ENCODE measurements at places on chromosomes 1 and 21.

GRCh38 chr1:43844114-43844513 is 89.5 kb upstream of the ARTN start:
- no peak for DNase-seq

GRCh38 chr1:231724876-231725647 is 98.5 kb downstream of the DISC1 start:
- DNase-seq = peak; percentile 35

DNA sequence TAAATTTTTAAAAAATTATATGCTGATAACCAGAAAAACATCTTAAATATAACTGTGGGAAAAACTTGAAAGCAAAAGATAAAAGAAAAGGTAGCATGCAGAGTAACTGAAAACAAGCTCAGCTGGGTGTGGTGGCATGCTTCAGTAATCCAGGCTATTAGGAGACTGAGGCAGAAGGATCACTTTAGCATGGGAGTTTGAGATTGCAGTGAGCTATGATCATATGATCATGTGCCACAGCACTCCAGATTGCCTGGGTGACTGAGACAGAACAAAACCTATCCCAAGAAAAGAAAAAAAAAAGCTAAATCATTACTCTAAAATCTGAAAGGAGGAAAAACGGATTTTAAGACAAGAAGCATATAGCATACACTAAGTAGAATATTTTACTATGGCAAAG is 1624.0 kb downstream of the AMY1C start:
- no peak for DNase-seq

DNA sequence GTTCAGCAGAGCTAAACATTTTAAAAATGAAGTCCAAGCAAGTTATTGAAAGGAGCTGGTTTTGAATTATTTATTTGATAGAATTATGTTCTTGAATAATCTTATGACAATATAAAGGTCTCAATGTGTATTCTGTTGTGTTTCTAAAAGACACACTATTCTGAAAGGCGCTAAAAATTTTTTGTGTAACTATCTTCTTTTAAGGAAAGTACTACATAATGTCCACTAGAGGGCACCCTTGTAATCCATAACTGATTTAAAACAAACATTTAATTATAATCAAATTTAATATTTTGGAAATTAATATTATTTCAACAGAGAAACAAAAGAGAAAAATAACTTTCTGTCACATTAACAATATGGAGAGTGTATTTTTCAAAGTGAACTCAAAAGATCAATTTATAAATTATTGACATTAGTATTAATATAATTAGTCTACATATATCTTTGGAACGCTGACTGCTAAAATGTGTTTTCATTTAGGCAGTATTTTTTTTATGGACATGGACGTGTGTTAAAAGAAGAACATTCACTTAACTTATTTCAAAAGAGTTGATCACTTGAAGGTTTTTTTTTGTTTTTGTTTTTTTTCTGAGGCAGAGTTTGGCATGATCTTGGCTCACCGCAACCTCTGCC is 248.4 kb downstream of the DENND1B start:
- DNase-seq = peak; percentile 20

DNA sequence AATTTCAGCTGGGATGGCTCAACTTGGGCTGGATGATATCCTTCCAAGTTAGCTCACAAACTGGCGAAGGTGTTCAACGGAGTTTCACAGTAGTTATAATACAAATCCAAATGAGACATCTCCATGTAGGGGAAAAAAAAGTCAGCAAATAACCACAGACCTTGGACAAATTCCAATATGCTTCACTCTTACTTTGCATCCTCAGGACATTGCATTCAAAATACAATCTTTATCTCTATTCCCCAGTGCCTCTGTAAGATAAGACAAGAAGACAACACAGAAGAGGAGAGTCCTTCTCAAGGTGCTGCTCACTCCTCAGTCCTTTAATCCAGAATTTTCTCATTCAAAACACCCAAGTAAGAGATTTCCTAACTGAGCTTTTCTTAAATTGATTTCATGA is 1797.7 kb downstream of the MRPL39 start:
- no peak for DNase-seq

GRCh38 chr1:87449348-87449963 is 120.8 kb downstream of the LMO4 start:
- no peak for DNase-seq

DNA sequence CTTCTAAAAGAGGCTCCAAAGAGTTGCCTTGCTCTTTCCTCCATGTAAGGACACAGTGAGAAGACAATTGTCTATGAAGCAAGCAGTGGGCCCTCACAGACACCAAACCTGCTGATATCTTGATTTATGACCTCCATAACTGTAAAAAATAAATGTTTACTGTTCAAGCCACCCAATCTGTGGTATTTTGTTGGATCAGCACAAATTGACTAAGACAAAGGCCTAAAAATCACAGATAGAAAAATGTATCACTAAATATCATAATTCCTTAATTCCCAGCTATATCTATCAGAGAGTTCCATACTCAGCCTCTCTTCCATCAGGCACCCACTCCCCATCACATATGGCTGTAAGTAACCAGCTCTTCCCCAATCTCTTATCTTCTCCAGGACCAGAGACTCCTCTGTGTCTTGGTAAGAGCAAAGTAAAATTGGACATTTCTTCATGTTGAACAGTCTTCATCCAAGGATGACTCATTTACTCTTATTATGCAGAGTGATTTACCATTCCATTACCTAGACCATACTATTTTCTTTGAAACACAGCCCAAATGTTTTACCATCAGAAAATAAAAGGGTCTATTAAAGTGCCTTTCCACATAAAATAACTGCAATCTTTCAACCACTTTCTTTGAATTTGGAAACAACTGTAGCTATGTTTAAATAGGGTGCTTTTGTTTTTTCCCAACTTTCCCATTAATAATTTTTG is 503.6 kb downstream of the MRPL39 start:
- peak; percentile 59 for DNase-seq

GRCh38 chr1:230123280-230124185 is 56.5 kb downstream of the GALNT2 start:
- DNase-seq = peak; percentile 31

DNA sequence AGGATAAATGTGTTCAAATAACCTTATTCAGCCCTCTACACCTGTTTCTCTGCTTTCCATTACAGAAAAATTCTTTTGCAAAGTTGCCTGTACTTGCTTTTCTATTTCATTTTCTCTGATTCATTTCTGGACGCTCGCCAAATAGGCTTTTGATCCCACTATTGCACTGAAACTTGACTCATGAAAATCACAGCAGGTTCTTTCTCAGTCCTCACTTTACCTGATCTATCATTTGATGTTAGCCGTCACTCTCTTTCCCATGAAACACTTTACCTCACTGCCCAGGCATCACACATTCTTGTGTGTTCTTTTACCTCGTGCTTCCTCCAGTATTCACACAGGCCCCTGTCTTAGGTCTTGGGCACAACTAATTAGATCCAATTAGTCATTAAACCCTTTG is 26.2 kb downstream of the HSPA13 start:
- no peak for DNase-seq

Measured in fibroblast of skin of abdomen (primary cell).